CD8-positive, alpha-beta memory T cell (primary cell): ENCODE measurements at places on chromosomes 7 and 10.

- DNase-seq, result no peak
Measured at GRCh38 chr7:3591944-3592343, 290.9 kb downstream of the SDK1 start.

GRCh38 chr10:66714741-66715140 lies 211.1 kb upstream of the LRRTM3 start:
- no peak for DNase-seq

- DNase-seq, result no peak
Measured at GRCh38 chr10:75506930-75507329, 75.5 kb downstream of the LRMDA start.

DNA sequence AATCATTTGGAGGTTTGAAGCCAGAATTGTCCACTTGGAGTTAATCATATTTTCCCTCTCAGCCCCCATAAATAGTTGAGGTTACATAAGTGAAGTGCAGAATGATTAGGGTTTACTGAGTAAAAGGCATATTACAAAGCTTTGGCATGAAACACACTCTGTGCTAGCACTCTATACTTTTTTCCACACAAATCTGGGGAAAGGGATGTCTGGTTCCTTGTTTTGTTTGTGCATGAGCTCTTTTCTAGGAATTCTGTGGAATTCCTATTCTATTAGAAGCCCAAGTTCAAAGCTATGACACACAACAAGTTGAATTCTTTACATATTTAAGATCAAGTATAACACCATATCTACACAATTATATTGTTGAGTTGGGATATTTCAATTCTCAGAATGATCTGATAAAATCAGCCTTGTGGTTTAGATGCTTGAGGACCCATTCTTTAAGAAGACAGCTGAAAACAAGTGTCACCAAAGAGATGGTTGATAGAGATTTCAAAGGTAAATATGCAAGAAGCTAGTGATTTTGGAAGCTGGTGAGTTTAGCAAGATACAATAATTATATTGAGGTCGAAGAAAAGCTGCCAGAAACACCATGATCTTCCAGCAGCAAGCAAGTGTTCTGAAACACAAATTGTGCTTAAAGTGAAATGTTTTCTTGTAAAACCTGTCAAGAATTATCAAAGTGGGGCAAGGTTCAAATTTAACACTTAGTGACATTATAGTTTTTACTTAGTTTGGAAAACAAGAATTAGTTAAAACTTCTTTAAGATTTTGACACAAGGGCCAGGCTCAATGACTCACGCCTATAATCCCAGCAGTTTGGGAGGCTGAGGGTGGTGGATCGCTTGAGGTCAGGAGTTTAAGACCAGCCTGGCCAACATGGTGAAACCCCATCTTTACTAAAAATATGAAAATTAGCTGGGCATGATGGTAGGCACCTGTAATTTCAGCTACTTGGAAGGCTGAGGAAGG lies 122.6 kb downstream of the INHBA start:
- DNase-seq, result no peak

DNA sequence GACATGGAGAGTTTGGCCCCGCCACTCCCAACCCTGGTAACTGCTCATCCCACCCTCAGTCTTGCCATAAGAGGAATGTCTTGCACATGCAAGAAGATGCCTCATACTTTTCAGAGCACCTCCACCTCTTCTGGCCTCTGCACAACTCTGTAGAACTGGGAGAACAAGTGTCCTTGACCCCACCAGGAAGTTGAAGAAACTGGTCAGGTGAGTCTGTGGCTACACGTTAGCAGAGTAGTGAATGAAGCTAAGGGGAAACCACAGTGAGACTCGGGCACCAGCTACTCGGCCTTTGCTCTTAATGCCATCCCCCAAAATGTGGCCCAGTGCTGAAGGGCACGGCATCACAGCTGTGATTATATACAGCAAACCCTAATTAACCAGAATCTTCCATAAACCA lies 110.1 kb downstream of the ARID5B start:
- DNase-seq, result no peak

- DNase-seq, result no peak
Measured at GRCh38 chr7:6489612-6490011, 41.9 kb upstream of the DAGLB start.

- no peak for DNase-seq
Measured at GRCh38 chr10:56522166-56522565, 161.1 kb upstream of the ZWINT start.

GRCh38 chr10:69640196-69640980 lies 10.3 kb downstream of the FAM241B start:
- no peak for DNase-seq

DNA sequence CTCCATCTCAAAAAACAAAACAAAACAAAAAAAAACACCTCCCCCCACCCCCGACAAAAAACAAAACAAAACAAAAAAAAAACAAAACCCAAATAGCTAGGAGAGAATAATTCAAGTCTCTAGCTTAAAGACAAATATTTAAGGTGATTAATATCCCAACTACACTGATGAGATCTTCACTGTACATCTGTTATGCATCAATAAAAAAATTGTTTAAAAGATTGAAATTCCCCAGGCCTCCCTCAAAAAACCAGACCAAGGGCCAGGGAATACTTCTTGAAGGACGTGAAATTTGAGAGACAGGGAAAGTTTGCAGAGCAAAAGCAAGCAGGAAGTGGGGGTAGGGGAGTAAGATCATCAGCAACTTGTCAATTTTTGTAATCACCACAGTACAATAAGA lies 232.6 kb downstream of the REEP3 start:
- no peak for DNase-seq

- DNase-seq, result no peak
Measured at GRCh38 chr7:157352516-157352915, 15.7 kb downstream of the DNAJB6 start.

DNA sequence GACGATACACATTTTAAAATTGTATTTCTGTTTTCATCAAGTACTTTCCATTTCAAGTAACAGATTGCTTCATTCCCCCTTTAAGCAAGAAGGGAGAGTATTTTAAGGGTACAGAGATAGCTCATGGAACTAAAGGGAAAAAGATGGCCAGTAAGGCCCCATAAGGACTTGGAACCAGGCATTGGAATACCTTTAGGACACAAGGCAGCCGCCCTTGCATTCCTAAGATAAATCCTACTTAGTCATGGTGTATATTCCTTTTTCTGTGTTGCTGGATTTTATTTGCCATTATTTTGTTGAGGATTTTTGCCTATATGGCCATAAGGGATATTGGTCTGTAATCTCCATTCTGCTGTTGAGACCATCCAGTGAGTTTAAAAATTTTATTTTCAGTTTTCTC lies 49.2 kb downstream of the BTRC start:
- DNase-seq, result no peak

DNA sequence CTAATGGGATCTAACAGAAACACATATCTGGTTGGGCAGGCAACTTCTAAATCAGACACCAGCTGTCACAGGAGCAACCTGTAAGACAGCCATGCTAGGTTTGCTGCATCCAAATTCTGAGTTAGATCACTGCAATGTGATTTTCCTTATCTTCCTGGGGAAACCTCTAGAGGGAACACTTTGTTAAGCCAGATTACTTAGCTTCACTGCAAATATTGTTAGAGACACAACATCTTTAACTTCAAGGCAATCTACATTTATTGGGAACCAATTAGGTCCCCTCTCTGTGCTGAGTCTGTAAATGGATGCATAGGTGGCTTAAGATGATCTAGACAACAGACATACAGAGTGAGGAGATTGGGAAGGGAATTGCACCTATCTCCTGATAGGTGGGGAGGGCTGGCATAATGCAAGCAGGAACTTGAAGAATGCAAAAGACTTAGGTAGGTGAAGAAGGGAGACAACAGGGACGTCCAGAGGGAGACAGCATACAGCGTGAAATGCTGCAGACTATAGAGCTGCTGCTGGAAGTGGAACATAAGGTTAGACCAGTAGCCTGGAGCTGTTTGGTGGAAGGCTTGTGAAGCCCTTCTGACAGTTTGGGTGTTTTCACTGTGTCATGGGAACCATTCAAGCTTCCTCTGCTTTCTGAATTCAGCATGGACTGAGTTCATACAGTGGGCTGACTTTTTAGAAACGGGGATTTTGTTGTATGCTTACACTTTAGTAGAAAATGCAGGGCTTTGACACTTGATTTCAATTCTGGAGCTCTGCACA lies 109.8 kb upstream of the ELMO1 start:
- no peak for DNase-seq

DNA sequence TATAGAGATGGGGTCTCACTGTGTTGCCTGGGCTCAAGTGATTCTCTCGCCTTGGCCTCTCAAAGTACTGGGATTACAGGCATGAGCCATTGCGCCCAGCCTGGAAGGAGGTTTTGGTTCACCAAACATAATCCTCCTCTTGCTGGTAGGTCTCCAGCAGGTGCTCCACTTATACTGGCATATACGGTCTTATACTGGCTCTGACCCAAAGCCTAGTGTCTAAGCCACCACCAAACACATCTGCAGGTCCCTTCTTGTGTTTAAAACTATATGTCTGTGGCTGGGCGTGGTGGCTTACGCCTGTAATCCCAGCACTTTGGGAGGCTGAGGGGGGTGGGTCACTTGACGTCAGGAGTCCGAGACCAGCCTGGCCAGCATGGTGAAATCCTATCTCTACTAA lies 5.4 kb downstream of the MBLAC1 start:
- no peak for DNase-seq

DNA sequence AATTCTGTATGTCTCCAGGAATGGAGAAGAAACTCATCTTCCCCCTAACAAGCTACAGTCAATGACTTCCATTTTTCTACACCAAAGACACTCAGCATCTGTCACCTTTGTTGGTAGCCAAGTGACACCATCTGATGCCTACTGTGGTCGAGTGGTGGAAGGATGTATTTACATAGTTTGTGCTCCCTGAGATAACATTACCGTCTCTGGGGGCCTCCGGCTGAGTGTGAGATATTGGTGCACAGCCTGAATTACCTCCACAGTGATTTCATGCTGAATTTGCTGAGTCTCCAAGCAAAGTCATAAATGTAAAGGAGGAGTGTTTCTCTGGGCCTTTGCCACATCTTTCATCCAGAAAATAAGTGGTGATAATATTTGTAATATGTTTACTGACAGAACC lies 114.0 kb downstream of the GRID1 start:
- no peak for DNase-seq

- DNase-seq, result no peak
Measured at GRCh38 chr10:13000431-13000830, 1.1 kb downstream of the CCDC3 start.

- no peak for DNase-seq
Measured at GRCh38 chr7:142554560-142555532, 194.4 kb upstream of the PRSS1 start.
